Chondrocyte (in vitro differentiated cells): ENCODE measurements at places on chromosomes 7 and 10. TPM values are rescaled to one million over a fixed set of nuclear protein-coding genes. Genes with fewer than 3 reads are reported as not detected.

GRCh38 chr7:937856-938484 is 16.5 kb downstream of the ADAP1 start:
- no peak overlapping the region for H3K4me3 ChIP-seq
- H3K36me3 ChIP-seq, result peaks cover 2% of the 10 kb centered on the region
- H3K27ac ChIP-seq, result no peak overlapping the region
- peak; percentile 29 for DNase-seq
- H3K4me1 ChIP-seq, result peaks cover 5% of the 10 kb centered on the region

DNA sequence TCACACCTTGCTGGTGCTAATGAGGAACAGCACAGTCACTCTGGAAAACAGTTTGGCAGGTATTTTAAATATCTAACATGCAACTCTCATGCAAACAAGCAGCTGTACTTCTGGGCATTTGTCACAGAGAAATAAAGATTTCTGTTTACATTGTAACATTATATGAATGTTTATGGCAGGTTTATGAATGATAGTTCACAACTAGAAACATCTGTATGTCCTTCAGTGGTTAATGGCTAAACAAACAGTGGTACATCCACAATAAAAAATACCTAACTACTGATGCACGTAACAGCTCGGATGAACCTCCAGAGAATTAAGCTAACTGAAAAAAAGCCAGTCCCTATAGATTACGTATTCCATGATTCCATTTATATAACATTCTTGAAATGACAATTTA is 109.6 kb downstream of the GPR37 start:
- no peak overlapping the region for H3K4me3 ChIP-seq
- H3K27me3 ChIP-seq, result no peaks in the 10 kb centered on the region
- no peak for DNase-seq
- no peak overlapping the region for H3K27ac ChIP-seq
- no peaks in the 10 kb centered on the region for H3K4me1 ChIP-seq

GRCh38 chr10:85433248-85433647 is 933.3 kb downstream of the GRID1 start:
- no peak for DNase-seq
- no peaks in the 10 kb centered on the region for H3K4me1 ChIP-seq
- no peak overlapping the region for H3K27ac ChIP-seq
- H3K27me3 ChIP-seq, result no peaks in the 10 kb centered on the region
- H3K36me3 ChIP-seq, result no peaks in the 10 kb centered on the region

- peaks cover 14% of the 10 kb centered on the region for H3K4me1 ChIP-seq
- H3K27me3 ChIP-seq, result peaks cover 7% of the 10 kb centered on the region
- no peaks in the 10 kb centered on the region for H3K36me3 ChIP-seq
- H3K4me3 ChIP-seq, result no peak overlapping the region
- no peak for DNase-seq
These were observed 39.0 kb downstream of the AKR1B1 start for GRCh38 chr7:134419875-134420274.

DNA sequence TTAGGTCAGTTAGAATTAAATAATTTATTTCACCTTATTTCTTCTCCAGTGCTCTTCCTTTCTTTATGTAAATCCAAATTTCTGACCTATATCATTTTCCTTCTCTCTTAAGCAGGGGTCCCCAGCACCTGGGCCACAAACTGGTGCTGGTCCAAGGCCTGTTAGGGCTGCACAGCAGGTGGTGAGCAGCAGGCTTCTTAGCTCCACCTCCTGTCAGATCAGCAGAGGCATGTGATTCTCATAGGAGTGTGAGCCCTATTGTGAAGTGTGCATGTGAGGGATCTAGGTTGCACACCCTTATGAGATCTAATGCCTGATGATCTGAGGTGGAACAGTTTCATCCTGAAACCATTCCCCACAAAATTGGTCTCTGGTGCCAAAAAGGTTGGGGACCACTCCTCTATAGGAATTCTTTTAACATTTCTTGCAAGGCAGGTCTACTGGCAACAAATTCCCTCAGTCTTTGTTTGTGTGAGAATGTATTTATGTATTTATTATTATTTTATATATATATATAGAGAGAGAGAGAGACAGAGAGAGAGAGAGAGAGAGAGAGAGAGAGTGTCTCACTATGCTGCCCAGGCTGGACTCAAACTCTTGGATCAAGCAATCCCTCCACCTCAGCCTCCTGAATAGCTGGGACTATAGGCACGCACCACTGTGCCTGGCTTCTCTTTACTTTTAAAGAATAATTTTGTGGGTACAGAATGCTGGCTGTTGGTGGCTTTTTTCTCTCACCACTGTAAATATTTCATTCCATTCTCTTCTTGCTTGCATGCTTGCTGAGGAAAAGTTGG is 4.3 kb upstream of the ABCC2 start:
- H3K4me1 ChIP-seq, result peaks cover 66% of the 10 kb centered on the region
- no peak overlapping the region for H3K4me3 ChIP-seq
- H3K36me3 ChIP-seq, result no peaks in the 10 kb centered on the region
- no peak overlapping the region for H3K27ac ChIP-seq

DNA sequence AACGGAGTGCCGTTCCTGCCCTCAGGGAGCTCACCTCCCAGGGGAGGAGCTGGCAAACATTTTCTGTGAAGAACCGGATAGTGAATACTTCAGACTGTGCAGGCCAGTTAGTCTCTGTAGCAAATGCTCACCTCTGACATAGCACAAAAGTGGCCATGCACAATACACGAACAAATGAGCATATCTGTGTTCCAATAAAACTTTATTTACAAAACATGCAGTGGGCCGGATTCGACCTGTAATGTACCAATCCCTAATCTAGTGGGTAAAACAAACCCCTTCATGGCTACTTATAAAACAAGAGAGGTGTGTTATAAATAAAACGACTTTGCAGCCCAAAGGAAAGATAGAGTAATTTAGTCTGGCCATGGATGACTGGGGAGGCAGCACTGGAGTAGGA is 48.7 kb downstream of the KCNMA1 start:
- no peak for DNase-seq
- H3K27me3 ChIP-seq, result no peaks in the 10 kb centered on the region
- no peak overlapping the region for H3K27ac ChIP-seq
- H3K36me3 ChIP-seq, result peaks cover 3% of the 10 kb centered on the region
- H3K4me3 ChIP-seq, result no peak overlapping the region
- peaks cover 78% of the 10 kb centered on the region for H3K4me1 ChIP-seq

DNA sequence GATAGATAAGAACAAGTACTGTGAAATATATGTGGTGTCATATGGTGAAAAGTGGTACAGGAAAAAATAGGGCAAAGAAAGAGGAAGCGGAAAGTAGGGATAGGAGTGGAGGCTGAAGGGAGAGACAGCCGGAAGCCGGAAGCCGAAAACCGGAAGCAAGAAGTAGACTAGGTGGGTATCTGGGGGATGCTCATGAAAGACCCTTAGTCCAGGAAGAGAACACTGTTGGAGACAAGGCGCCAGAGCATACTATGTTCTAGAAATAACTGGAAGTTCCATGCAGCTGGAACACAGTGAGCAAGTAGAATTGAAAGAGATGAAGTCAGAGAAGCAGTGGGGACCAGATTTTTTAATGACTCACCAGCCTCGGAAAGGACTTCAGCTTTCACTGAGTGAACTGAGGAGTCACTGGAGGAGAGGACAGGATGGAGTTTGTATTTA is 22.5 kb downstream of the ST8SIA6 start:
- peaks cover 10% of the 10 kb centered on the region for H3K4me1 ChIP-seq
- H3K4me3 ChIP-seq, result no peak overlapping the region
- no peaks in the 10 kb centered on the region for H3K36me3 ChIP-seq
- H3K27me3 ChIP-seq, result peaks cover 10% of the 10 kb centered on the region
- no peak overlapping the region for H3K27ac ChIP-seq

- H3K4me1 ChIP-seq, result no peaks in the 10 kb centered on the region
- H3K4me3 ChIP-seq, result no peak overlapping the region
- peaks cover 24% of the 10 kb centered on the region for H3K27me3 ChIP-seq
- H3K36me3 ChIP-seq, result no peaks in the 10 kb centered on the region
- DNase-seq, result no peak
- H3K27ac ChIP-seq, result no peak overlapping the region
These were observed 234.4 kb upstream of the MYO3A start for GRCh38 chr10:25699631-25700030.

DNA sequence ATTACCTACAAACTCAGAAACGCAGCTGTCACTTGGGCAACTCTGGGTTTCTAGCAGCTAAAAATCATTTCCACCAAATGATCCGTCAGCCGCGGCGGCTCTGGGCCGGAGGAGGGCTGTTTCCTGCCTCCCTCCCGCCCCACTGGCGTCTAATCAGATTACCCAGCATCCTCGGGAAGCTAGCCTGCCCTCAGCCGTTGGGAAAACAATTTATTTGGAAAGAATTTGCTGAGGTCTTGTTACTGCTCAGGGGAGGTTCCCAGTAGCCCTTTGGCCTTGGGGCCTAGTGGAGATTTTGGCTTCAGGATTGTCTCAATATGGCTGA is 65.0 kb upstream of the ADGRA1 start:
- H3K4me1 ChIP-seq, result no peaks in the 10 kb centered on the region
- no peak overlapping the region for H3K4me3 ChIP-seq
- H3K36me3 ChIP-seq, result no peaks in the 10 kb centered on the region
- peaks cover 39% of the 10 kb centered on the region for H3K27me3 ChIP-seq

- H3K4me3 ChIP-seq, result no peak overlapping the region
- H3K27me3 ChIP-seq, result no peaks in the 10 kb centered on the region
- DNase-seq, result no peak
- no peak overlapping the region for H3K27ac ChIP-seq
These were observed 19.1 kb upstream of the INPP5F start for GRCh38 chr10:119706521-119707278.

- no peak for DNase-seq
- H3K4me1 ChIP-seq, result no peaks in the 10 kb centered on the region
- no peak overlapping the region for H3K4me3 ChIP-seq
- H3K27ac ChIP-seq, result no peak overlapping the region
- H3K36me3 ChIP-seq, result no peaks in the 10 kb centered on the region
These were observed 159.6 kb downstream of the SLC16A9 start for GRCh38 chr10:59550061-59550460.

DNA sequence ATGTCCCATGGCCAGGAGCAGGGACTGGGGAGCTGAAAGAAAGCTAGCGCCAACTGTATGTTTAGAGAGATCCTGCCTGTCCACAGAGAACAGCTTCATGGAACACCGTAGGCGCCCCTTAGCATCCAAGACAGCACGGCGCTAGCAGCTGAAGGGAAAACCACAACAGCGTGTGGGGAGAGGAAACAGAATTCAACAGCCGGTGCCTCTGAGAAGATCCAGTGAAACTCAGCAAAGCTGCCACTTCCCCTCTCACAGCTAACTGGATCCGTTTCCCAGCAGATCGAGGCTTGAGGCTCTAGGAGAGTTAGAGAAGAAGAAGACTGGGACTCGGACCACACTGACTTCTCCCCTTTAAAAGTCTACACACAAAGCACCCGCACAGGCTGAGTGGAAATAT is 145.0 kb downstream of the MAD1L1 start:
- H3K4me3 ChIP-seq, result no peak overlapping the region
- H3K27ac ChIP-seq, result no peak overlapping the region
- H3K4me1 ChIP-seq, result peaks cover 2% of the 10 kb centered on the region
- peaks cover 9% of the 10 kb centered on the region for H3K36me3 ChIP-seq
- no peaks in the 10 kb centered on the region for H3K27me3 ChIP-seq

DNA sequence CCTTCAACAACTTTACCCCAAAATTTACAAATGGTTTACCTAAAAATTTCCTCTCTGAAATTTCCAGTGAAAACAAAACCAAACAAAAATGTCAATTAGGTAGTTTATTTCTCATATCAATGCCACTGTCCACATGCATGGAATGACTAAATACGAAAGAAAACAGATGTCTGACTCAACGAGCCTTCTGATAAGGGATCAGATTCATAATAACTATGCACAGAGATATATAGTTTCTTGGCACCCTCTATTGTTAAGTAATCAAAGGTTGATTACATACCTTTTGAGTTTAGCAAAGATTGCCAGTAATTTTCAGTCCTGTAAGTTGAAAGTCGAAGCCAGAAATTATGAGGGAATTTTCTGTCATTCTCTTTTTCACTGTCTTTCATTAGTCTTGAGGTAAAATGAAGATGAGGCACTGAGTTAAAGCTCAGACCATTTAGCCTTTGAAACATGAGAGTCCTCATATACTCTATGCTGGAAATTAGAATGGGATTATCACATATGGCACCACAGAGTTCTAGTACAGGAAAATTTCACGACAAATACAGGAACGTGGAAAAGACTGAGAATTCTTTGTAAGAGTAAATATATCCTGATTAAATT is 519.1 kb upstream of the ANKRD30A start:
- no peak overlapping the region for H3K4me3 ChIP-seq
- no peaks in the 10 kb centered on the region for H3K36me3 ChIP-seq
- no peak overlapping the region for H3K27ac ChIP-seq
- H3K27me3 ChIP-seq, result no peaks in the 10 kb centered on the region
- peaks cover 42% of the 10 kb centered on the region for H3K4me1 ChIP-seq

DNA sequence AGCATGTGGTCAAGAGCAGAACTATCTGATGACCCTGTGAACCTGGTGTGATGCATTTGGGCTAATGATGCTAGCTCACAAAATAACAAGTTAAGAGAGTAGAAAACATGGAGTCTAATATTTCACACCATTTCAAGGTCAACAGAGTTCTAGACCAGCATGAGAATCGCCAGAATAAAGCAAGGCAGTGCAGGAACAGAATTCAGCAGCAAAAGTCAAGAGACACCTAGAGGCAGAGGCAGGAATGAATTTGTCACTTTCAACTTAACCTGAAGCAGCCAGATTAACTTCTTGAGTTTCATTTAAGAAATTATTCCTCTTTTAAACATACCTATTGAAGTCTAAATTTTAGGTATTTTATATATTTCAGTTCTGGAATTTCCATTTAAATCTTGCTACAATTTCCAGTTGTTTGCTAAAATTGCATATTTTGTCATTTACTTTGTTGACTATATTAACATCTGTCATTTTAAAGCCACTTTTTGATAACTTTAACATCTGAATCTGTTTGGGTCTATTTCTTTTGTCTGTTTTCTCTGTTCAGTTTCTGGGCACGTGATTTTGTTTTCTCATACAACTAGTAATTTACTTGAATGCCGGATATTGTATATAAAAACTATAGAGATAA is 44.2 kb upstream of the PRSS58 start:
- H3K4me3 ChIP-seq, result no peak overlapping the region
- peaks cover 23% of the 10 kb centered on the region for H3K27me3 ChIP-seq
- H3K36me3 ChIP-seq, result no peaks in the 10 kb centered on the region
- no peak for DNase-seq
- H3K4me1 ChIP-seq, result no peaks in the 10 kb centered on the region

The MRLN gene
- total RNA-seq, result not detected in 3 replicates

The CDK1 gene
- total RNA-seq, result 7.6 to 16.7 TPM (median 9.0 TPM) in 3 replicates

The NXPH1 gene
- total RNA-seq, result not detected in 3 replicates

The SEMA3D gene
- 1.4 to 7.0 TPM (median 2.0 TPM) in 3 replicates for total RNA-seq

The UCN3 gene
- not detected in 3 replicates for total RNA-seq
